Progenitor cell of endocrine pancreas (in vitro differentiated cells): ENCODE measurements at places on chromosomes 11 and 22.

DNA sequence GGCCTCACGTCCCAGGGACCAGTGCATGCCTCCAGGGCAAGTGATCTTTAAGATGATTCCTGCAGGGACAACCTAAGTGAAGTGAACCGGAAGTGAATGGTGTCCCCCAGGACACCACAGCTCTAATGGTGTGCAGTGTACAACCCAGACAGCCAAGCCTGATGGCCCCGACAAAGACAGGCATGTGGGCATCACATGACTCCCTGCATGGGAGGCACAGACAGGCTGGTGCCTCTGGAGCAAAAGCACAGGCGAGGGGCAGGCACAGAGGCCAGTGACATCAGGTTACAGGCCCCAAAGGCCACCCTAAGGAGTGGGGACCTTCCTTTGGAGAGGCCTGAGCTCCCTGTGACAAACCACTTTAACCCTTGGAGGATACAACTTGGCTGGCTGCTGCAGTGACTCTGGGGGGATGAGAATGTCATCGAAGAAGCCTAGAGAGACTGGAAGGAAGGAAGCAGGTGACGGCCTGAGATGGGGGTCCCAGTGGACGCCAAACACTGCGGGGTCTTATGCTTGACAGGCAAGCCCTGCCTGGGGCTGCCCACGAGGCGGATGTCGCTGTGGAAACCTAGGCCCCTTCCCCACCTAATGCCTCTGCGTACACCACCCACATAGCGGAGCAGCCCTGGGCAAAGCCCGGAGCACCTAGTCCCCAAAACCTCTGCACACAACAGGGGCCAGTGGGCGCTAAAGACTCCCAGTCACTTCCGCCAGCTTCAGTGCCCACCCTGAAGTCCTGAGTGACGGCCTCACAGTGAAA lies 12.4 kb downstream of the POLR3H start:
- no peak for DNase-seq

- DNase-seq: peak; percentile 19
These were observed 608 bp downstream of the NIPSNAP1 start for GRCh38 chr22:29580200-29580810.

DNA sequence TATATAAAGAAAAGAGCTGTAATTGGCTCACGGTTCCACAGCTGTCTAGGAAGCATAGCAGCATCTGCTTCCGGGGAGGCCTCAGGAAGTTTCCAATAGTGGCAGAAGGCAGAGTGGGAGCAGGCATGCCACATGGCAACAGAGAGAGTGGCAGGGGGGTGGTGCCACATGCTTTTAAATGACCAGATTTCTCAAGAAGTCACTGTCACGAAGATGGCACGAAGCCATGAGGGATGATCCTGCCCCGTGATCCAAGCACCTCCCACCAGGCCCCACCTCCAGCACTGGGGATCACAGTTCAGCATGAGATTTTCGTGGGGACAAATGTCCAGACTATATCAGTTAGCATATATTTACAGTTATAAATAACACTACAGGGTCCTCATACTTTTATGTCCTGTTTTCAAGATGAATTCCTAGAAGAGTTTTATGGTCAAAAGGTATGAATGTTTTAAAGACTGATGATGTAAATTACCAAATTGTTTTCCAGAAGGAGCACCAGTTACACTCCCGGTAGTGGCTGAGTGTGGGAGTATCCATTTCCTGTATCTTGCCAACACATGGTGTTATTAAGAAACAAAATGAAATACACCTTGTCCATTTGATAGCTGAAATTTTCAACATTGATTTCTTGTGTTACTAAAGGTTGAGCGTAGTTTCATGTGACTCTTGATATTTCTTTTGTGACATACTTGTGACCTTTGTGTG lies 19.2 kb downstream of the FAM118A start:
- no peak for DNase-seq

GRCh38 chr22:20630873-20631617 lies 123.6 kb downstream of the MED15 start:
- no peak for DNase-seq

DNA sequence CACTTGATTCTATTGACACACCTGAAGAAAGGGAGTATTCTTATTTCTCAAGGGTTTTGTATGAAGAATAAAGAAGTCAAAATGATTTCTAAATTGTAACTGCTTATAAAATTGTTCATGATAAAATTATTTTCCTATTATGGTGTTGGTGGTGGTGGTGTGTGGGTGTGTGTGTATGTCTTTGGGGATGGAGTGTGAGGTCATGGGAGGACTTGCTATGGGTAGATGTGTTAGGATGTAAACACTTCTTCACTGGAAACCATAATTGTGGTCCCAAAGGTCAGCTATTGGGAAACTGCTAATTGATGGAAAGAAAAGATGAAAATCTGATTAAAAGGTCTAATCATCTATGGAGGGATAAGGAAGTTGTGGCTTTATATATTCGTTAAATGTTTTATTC lies 5.1 kb downstream of the TRIM22 start:
- no peak for DNase-seq

- DNase-seq: no peak
These were observed 75.2 kb downstream of the PTPRJ start for GRCh38 chr11:48055292-48056132.

GRCh38 chr11:76808996-76809395 lies 25.8 kb downstream of the TSKU start:
- no peak for DNase-seq

GRCh38 chr11:62131170-62131464 lies 7.3 kb downstream of the INCENP start:
- DNase-seq: no peak

DNA sequence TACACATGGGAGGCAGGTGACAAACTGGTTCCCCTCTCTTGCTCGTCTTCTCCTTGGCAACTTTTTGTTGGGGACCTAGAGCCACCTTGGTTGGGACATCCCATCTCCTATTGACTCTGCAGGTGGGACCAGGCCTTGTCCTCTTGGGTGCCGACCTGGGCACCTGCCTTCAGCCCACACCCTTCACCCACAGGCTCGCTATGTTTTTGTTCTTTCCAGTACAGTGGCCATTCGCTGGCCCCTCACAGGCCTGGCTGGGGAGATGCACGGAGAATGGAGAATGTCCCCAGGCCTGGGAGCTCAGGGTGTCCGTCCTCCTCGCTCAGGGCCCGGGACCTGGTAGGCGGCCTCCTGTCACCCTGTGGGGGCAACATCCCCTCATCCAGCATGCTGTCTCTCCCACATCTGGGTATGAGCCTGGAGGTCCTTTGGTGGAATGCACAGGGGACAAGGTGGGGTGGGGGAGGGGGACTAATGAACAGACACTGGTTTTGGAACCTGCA lies 14.9 kb upstream of the OMP start:
- DNase-seq: no peak

- peak; percentile 17 for DNase-seq
These were observed at the start of gene PARVB for GRCh38 chr22:44024288-44024921. Gene PARVB (plus strand): TSS chr22:44024302. CDS start chr22:44024340, 38 bp downstream.

GRCh38 chr22:17924076-17924475 lies 100.3 kb downstream of the MICAL3 start:
- DNase-seq: no peak

GRCh38 chr11:121983901-121984300 lies 132.1 kb downstream of the BLID start:
- no peak for DNase-seq

DNA sequence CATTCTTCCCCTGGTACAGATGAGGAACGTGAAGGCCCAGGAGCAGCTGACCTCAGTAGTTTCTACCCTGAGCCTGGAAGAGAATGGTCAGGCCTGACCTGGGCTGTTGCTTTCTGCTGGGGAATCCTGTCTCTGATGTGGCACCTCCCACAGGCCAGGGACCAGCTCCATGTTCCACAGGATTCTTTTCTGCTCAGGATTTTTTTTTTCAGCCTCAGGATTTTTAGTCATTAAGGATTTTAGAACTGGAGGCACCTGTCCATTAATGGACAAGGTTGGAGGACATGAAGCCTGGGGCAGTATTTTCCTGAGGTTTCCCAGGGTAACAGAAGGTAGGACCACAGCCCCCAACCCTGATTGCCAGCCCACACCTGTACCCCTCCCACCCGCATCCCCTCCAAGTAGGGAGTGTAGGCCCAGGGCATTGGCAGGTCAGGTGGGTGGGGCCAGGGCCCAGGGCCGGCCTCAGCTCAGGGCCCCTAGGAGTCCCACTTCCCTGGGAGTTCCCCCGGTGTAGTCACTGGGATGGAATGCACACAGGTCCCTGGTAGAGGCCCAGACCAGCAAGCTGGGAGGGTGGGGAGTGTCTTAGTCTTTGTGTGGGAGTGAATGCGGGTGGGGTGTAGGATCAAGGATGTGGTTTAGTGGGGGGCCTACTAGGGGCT lies 16.1 kb downstream of the BIK start:
- DNase-seq: no peak

DNA sequence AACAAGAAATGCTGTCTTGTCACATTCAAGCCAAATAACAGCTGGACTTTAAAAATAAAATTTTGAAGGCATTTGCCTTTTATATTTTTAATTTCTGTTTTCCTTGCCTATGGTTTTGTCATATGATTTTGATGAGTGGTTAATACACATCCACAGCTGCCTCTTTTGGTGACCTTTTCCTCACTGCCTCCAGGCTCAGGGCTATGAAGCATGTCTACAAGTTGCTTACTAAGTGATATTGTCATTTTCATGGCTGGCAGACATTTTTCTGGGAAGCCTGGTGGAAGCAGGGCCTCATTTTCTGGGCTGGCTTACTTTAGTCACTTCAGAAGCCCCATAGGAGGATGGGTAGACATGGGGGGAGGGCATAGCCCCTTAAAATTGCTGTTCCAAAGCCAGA lies 344.9 kb downstream of the SOX6 start:
- DNase-seq: no peak

- no peak for DNase-seq
These were observed 15.1 kb upstream of the CD3E start for GRCh38 chr11:118289401-118289800.

DNA sequence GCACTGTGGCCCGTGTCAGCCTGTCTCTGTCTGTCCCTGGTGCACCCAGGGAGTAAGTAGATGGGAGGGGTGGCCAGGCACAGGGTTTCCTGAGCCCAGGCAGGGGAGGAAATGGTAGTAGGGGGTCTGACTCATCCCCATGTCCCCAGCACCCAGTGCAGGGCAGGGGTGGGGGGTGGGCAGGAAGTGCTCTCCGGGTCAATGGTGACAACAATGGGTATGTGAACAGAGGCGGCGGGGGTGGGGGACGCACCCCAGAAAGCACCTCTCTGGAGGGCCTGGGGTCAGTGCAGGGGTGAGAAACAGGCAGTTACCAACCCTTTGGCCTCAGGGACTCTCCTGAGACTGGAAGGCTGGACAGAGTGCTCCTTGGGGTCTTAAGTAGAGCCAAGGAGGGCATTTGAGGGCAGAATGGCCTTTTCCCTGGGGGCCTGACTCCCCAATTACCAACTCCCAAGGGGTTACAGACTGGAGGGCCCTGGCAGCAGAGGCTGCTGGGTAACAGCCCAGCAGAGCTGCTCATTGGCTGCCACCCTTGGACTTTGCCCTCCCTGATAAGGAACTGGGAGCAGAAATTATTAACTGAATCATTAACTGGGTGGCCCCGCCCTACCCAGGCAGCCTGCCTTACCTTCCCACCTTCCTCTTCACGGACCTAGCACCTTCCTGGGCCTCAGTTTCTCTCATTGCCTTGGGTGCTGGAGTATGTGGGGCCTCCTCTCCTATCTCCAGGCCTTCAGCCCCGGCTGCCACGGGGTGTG lies 4.2 kb downstream of the MYRF start:
- DNase-seq: peak; percentile 43

DNA sequence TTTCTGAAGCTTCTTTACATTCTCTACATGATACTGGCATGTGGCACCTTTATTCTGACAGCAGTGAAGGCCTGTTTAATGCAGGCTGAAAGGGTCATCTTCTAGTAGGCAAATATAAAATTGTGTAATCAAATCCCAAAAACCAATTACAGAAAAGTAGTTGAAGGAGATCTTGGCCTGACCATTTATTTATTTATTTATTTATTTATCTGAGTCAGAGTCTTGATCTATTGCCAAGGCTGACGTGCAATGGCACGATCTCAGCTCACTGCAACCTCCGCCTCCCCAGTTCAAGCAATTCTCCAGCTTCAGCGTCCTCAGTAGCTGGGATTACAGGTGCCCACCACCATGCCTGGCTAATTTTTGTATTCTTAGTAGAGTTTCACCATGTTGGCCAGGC lies 22.7 kb upstream of the CECR2 start:
- no peak for DNase-seq

- no peak for DNase-seq
These were observed 3.5 kb downstream of the KLHDC7B start for GRCh38 chr22:50548921-50549790.

DNA sequence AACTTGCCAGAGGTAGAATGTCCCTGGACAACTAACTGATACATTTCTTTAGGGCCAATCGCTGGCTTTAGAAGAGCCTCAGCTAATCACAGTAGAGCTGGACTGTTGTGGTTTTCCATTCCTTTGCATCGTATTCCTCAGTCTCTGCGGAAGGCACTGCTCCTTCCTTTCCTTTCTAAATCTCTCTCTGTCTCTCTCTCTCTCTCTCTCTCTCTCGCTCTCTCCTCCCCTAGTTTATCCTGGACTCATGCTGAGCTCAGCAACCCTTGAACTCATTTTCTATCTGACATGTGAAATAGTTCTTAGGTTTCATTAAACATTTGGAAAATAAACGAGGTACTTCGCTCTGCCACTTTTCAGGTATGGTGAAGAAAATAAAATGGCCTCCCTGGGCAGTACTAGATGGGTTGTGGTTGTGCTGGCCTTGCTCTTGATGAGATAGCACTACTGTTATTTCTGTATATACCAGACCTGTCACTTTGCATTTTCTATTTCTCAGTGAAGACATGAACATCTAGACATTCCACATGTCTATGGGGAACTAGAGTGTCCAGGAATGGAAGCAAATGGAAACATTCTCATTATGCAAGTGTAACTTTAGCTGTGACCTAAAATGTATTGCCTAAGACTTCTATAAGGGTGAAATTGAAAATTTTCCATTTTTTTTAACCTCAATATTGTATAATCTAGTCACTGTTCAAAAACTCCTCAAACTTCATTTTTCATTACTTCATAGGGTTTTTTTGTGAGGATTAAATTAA lies 12.0 kb upstream of the SESN3 start:
- no peak for DNase-seq
